ENCODE measurements at places on chromosomes 6 and 20.

GRCh38 chr20:38947931-38948362, 14.2 kb upstream of the DHX35 start:
- DNase-seq, result no peak

DNA sequence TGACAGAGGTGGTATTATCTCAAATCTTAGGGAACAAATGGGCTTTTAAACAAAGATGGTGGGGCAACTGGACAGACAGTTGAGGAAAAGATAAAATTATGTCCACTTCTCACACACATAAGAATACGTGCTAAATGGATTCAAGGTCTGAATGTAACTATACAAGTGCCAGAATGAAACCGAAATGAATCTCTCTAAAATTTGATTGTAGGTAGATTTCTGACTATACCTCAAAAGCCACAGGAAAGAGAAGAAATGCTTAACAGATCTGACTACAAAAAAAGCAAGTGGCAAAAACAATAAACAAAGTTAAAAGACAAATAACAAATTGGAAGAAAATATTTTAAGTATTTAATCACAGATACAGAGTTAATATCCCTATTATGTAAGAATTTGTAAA, 182.7 kb upstream of the OLIG3 start:
- no peak for DNase-seq

- peak; percentile 36 for DNase-seq
Observed at GRCh38 chr6:133396233-133396983, 155.3 kb downstream of the EYA4 start.

DNA sequence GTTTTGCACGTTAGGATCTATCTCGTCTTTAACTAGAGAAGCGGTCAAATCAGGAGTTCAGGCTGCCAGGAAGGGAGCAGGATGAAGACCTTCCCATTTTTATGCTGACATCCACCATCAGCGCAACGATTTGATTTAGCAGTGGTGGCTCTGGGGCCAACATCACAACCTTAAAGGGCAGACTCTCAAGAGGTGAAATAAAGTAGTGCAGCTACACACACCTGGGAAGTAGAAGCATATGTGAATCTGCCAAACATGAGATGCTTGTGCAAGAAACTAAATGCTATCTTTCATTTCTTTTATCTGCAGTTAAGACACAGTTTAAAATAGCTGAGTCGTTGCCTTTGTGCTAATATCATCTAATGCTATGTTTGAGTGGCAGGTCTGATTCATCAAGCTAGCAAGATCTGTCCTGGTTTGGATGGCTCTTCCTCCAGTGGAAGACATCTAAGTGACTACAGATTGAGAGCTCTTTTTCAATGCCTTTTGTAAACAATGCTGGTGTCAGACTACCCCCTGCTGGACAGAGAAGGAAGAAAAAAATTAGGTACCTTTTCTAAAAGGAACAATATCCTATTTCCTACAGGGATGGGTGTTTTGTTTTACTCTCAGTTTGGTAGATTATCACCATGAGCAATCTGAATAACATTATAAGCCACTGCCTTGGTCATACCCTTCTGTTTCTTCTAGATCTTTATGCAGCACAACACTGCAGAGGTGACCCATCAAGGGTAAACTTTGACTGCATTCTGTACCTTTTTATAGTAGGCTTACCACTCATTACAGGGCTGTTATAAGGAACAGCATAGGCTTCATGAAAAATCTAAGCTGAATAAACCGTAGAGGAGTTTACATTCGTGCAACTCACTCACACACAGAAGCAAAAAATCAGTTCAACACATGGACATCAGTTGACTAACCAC, 171.6 kb upstream of the FBXL4 start:
- peak; percentile 3 for DNase-seq

DNA sequence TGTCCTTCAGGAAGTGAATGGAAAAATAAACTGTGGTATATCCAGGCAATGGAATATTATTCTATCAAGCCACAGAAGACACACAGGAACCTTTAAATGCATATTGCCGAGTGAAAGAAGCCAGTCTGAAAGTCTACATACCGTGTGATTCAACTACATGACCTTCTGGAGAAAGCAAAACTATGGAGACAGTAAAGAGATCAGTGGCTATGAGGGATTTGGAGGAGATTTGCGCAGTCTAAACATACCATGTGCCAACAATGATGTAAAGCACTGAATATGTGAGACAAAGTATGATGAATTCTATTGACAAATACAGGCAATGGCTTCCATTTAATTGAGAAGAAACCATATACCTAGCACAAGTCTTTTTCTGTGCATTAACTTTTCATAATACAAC, 518.3 kb upstream of the ZNF337 start:
- no peak for DNase-seq

DNA sequence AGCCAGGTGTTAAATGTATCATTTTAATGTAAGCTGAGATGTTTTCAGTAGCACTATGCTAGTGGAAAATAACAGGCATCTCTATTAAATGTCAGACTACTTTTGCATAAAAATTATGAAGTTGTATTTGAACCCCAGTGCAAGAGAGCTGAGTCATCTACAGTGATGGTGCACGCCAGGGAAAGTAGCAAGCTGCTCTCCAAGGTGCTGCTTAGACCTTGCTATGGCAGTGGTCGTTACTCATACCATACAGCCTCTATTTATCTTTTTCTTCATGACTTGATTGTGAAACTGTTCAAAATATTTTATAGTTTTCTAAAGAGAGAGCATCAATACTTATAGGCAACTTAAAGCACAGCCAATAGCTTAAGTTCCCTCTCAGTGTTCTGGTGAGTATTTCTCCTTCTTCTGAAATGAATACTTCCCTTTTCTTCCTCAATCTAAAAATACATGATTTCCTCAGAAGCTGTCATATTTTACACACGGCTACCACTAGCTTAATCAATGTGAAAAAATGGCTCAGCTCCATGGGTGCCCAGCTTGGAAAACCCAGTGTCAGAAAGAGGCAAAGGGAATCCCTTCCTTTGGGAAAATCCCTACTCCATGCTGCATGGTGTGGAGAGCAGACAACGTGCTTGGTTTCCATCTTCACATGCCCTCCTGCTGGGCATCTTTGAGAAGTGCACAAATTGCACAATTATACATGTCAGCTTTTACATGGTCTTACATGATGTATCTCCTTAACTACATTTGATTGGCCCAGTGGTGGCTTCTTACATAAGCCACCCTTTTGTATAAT, 105.6 kb downstream of the ELOVL4 start:
- no peak for DNase-seq

DNA sequence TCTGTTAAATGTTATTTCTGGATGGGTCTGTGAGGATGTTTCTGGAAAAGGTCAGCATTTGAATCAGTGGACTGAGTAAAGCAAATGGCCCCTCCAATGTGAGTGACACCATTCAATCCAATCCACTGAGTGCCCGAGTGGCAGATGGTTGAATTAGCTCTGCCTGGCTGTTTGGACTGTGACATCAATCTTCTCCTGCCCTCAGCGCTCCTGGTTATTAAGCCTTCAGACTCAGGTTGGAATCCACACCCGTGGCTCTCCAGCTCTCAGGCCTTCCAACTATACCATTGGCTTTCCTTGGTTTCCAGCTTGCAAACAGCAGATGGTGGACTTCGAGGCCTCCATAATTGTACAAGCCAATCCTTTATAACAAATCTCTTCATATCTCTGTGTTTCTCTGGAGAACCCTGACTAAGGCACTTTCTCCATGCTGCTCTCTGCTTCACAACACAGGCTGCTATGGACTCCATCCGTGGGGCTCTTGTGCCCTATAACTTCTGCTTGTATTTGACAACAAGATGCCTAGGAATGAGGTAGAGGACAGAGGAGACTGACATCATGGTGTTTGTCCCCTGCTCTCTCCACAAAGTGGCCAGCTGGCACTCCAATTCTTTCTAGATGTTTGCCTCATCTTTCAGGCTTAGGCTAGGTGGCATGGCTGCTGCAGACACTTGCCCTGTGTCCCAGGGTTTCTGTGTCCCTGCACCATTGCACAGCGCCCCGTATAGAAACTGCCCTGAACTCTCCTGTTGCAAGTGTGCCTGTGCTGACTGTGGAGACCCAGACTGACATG, 4.8 kb upstream of the CSTL1 start:
- DNase-seq, result no peak

DNA sequence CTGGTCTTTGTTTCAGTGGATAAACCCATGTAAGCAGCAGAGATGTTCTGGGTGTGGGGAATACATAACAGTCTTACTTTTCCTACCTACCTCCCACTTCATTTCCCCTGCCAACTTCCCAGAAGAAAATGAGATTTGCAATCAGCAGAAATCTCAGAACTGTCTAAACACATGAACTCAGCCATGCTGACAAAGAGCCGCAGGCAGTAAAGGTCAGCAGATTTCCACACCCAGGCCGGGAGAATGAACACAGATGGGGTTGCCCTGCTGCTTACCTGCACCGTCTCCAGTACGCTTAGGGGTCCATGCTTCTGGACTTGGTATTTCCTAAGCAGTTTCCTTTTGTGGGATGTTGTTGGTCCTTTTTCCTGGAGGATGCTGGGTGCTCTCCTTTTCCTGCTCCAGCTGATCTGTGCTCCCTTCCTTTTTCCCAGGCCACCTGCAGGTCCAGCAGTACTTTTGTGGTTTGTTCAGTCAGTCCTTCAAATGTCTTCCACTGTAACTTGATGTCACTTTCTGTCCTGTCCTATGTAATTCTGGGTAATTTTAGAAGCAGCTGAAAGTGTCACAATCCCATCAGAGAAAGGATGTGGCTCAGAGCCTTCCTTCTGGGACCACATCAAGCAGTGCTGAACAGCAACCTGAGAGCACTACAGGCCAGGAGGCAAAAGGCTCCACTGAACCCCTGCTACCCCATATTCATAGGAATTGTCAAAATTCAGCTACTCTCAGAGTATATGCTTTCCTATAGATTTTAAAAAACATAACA, 129.0 kb downstream of the CEP57L1 start:
- no peak for DNase-seq

- no peak for DNase-seq
Observed at GRCh38 chr20:39190666-39191570, 228.8 kb downstream of the DHX35 start.

- DNase-seq, result no peak
Observed at GRCh38 chr20:46423882-46424482, 17.6 kb upstream of the ELMO2 start.

GRCh38 chr6:142863981-142864380, 81.0 kb downstream of the HIVEP2 start:
- DNase-seq, result no peak

GRCh38 chr6:2891768-2892170, 11.3 kb downstream of the SERPINB9 start:
- DNase-seq, result no peak

DNA sequence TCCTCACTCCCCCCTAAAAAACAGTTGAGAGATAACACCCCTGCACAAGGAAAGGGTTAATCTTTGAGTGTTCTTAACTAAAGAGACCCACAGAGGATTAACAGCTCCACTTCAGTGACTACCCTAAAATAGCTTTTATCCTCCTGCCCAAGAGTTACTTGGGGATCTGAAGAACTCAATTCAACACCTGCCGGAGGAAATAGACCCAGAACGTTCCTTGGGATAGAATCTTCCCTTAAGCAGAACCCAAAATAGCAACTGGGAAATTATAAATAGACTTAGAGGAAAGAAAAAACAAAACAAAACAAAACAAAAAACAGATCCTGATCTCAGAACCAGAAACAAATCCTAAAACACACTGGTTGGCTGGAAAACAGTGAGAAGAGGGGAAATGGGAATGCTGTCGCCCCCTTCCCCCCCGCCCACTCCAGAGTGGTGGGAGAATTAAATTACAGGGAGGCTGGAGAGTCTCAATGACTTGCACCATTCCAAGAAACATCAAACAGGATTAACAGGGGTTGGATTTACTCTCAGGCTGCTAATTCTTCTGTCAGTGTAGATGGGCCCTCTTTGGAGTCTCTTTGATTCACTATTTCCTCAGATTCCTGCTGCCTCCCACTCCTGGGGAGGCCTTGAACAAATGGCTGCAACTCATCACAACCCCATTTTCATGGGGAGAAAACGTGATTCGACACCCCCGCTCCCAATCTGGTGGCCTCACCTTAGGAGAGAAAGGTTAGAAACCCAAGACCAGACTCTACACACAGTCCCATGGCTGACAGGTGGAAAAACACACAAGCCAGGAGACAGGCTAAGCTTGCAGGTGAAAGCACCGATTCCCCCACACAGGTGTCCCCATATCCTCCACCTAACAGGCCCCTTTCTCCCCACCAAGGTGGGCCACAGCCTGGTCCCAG, 1.4 kb downstream of the PLAGL2 start:
- DNase-seq, result no peak

DNA sequence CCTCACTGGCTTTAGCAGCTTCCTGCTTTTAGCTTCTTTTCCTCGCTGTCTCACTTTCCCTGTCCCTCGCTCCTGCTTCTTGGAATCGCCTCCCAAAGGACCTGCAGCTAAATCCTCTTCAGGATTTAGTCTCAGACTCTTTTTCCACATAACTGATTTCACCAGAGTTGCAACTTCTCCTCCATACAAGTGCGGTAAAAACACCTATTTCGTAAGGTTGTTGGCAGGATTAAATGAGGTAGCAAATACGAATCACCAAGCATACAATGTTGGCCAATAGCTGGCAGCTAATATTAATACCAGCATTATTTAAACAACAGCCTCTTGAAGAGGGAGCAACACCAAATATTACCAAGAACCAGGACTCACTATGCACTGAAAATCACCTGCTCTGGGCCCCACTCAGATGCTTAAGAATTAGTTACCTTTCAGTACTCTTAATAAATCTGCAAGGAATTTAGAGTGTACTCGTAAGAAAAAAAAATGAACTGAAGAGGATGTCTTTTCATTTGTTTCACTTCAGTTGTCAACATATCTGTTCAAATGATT, 123.0 kb downstream of the DTNBP1 start:
- DNase-seq, result no peak

DNA sequence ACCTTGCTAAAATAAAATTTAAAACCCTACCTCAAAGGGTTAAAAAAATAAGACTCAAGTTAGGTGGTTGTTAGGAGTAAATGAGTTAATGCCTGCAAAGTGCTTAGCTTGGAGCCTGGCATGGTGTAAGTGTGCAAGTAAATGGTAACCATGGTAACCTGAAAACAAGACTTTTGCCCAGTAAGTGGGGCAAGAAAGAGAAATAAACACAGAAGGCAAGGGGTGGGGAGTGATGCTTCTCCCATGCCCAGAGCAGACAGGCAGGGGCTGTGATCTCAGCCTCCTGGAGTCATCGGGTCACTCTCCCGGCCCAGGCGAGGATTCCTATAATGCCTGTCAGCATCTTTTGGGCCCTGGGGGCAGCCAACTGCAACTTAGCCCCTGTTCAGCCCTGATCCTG, 59.2 kb upstream of the SLC32A1 start:
- DNase-seq, result no peak

- DNase-seq, result no peak
Observed at GRCh38 chr6:149723262-149723661, 5.4 kb upstream of the LATS1 start.

All from NCI-H226 (cell line).